ENCODE measurements at places on chromosomes 6 and 20.
A peak's percentile ranks its signal among the peaks of the same experiment; 100 is the strongest.

DNA sequence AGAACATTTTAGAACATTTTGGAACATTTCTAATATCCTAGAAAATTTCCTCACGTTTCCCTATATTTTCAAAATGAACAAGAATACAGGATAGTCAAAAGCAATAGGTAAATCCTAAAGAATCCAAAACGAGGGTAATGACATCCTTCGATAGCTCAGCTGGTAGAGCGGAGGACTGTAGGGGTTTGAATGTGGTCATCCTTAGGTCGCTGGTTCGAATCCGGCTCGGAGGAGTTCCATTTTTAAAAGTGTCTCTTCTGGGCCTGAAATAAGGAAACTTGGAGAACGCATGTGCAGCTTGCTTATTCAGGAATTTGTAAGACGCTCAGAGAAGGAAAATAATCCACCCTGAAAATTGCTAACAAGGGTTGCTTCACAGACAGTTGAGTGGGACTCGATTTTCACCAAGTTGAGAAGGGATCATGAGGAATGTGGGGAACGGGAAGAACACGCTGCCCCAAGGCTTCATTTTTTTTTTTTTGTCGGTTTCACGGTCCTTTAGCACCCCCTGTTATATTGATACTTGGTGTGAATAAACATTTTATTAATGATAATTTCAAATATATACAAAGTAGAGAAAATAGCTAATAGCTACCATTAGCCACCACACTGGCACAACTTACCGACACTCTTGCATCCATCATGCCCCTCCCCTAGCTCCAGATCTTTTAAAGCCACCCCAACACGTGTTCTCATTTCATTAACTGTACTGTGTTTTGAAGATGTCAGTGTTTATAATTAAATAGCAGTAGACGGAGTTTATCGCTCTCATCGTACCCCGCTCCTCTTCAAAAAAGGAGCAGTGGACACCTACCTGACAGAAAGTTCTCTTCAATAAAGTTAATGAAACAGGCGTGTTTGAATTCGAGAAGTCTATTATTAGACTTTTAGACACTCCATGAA, 1.8 kb upstream of the ABT1 start:
- no peak for DNase-seq

DNA sequence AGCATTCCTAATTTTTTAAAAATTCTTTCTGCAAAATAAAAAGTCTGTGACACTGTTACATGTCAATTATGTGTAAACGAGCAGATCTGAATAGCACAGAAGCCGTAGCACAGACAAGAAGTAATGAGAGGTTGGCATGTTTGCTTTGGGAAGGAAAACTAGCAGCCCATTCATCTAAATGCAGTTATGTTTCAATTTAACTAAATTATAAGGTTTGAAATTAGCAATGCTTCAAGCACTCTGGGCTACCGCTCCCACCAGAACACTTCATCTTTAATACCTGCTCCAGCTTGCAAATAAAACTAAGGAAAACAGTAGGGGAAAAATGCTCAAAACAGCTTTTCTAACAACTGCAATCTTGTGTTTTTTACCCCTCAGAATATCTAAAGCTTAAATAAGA, 73.9 kb downstream of the PTPRK start:
- DNase-seq, result no peak

GRCh38 chr6:64717281-64717680, 989.7 kb downstream of the EYS start:
- DNase-seq, result no peak

- DNase-seq, result no peak
These were observed 64.1 kb upstream of the DDR1 start for GRCh38 chr6:30820193-30820592.

GRCh38 chr6:8149350-8149749, 47.0 kb upstream of the EEF1E1 start:
- DNase-seq, result no peak

DNA sequence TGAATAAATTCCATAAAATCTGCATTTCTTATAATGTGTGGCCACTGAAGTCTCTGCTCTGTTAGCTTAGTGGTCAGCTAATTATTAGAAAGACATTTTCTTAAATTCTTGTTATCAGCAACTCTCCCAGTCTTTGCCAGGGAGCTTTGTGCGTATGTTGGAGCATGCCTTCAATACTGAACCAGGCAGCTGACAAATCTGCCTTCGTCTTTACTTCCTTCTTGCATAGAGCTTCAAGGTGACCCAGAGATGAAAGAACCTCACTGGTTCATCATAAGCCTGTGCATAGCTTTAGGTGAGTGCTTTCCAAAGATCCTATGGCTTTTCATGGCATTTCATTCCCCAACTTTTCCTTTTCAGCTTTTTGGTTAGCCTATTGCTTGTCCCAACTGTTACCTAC, 43.0 kb upstream of the NELFCD start:
- no peak for DNase-seq

DNA sequence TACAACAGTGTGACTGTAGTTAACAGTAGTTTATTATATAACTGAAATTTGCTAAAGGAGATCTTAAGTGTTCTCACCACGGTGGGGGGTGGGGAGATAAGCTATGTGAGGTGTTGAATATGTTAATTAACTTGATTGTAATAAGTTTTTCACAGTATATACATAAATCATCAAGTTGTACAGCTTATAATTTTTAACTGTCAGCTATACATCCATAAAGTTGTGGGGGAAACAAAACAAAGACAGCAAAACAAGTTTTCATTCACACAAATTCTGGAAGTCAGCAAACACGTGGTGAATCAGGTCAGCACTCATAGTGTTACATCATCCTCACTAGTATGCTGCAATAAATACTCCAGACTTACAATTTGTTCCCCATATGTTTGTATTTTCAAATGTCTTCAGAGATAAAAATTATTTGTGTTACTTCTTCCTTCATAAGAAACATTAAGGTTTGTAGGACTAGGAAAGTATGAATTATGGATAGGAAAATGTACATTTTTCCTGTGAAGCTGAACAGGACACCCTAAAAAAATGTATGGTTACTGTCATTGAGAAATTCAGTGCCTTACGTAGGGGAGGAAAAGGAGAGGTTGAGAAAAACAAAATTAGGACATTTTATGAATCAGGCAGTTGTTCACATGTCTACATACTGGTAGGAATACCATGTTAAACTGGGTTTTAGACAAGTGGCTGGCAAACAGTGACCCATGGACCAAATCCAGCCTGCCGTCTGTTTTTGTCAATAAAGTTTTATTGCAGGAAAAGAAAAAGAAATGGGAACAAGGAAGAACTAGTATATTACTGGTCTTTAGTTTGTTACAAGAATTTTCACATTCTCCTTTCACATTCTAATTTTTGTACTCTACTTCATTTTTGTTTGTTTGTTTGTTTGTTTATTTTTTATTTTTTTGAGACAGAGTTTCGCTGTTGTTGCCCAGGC, 6.0 kb downstream of the SUMO4 start:
- no peak for DNase-seq

- DNase-seq, result no peak
These were observed 24.5 kb downstream of the CLIC5 start for GRCh38 chr6:45991189-45991588.

GRCh38 chr20:6122873-6123648, at the start of gene FERMT1:
Gene FERMT1, minus strand, starts transcription at chr20:6123030. Its CDS starts 3,476 bp downstream, at chr20:6119554.
- no peak for DNase-seq

- no peak for DNase-seq
These were observed 34.6 kb upstream of the ADGRF1 start for GRCh38 chr6:47076422-47077344.

DNA sequence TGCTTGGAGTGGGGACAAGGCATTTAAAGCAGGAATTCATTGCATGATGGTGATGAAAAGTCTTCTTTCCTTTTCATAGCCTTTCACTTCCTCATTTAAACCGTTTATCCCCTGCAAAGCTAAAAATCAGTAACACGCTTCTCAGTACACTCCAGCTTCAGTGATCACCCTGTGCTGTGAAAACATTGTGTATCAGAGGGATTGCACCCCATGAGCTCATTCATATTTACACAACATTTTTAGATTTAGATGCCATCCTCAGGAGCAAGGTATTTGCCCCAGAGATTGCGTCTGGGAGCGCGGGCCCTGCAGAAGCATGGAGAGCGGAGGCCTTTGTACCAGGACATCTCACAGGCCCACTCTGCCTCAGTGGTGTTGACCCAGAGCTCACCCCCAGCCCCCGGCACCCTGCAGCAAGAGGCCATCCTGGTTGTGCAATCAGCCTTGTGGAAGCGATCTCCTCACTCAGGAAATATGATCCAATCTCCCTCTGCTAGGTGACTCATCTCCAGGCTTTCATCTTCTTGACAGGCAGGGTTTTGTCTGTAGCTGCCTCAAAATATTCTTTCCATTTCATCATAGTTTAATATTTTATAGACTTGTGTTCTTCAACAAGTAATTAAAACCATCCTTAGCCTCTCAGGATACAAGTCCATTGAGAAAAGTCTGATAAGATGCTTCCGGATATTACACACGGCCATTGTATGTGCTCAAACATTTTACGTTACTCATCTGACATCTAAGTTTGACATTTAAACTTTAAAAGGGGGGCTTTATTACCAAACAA, 38.9 kb upstream of the THBS2 start:
- no peak for DNase-seq

GRCh38 chr20:41599699-41600104, 18.5 kb downstream of the CHD6 start:
- DNase-seq, result no peak

DNA sequence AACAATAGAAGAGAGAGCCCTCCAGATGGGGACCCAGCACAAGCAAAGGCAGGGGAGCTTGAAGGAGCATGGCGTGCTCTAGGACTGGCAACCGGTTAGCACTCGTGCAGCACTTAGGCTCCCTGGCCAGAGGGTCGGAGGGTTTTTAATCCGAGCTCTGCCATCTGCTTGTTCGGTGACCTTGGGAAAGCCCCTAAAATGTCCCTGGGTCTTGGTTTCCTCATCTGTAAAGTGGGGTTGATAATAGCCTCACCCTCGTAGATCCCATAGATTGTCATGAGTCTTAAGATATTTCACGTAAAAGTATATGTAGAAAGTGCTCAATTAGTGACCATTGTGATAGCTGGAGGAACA, 16.6 kb upstream of the HCK start:
- DNase-seq, result no peak

DNA sequence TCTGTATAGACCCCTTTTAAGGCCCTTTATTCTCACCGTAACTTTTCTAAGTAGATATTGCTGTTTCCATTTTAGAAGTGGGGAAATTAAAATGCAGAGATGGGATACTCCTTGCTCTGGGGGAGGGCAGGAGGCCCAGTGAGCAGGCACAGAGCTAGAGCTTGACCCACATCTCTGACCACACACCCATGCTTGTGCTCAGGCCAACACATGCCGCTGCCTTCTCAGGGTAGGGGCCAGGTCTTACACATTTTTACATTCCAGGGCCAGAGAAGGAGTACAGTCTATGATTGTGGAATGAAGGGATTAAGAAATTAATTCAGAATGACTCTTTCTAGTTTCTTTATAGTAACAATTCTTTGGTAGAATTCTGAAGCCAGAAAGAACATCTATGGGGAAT, 104.8 kb downstream of the SOBP start:
- peak; percentile 62 for DNase-seq

DNA sequence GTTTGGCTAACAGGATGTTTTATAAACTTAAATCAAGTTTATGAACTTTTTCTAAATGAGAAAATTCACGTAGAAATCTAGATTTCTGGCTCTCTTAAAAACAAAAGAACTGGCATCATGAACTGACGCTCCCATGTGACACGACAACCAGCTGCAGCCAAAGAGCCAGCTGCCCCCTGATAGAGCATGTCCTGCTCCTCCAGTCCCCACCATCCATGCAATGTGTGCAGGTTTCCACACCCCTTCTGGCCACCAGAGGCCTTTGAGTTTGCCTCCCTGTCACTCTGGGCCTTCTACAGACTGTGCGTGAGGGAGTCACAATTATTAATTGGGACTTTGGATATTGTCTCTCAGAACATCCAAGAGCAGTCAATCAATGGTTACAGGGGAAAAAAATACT, 1.6 kb upstream of the GPLD1 start:
- no peak for DNase-seq

DNA sequence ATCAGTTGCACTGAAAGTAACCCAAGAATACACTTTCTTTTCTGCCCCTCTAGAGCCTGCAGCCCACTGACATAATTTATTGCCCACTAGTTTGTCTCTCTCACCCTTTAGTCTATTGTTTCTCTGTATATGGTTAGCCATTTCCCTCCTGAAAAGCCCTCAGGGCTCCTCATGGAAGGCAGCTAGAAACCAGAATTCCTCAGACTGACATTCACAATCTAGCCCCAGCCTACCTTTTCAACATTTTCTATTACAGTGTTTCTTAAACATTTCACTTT, 21.4 kb upstream of the PAQR8 start:
- DNase-seq, result no peak

DNA sequence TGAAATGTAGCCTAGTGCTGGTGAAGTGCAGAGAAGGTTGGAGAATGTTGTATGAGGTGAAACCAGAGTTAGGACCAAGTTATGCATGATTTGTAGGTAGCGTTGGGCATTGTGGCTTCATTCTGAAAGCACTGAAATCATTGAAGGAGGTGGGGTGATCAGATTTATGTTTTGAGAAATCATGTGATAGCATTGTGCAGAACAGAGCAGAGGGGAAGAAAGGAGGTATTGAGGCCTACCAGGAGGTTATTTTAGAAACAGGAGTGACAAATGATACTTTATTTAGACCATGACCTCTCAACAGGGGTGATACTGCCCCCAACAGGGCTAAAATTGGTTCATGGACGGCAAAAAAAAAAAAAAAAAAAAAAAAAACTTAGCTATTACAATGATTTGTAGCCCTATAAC, 15.6 kb upstream of the HMGN3 start:
- no peak for DNase-seq

- no peak for DNase-seq
These were observed 747 bp downstream of the GABRR1 start for GRCh38 chr6:89216411-89216810.

- DNase-seq, result no peak
These were observed 4.1 kb upstream of the TXLNB start for GRCh38 chr6:139295901-139296300.

GRCh38 chr20:57965441-57965840, 255.6 kb upstream of the PMEPA1 start:
- no peak for DNase-seq

DNA sequence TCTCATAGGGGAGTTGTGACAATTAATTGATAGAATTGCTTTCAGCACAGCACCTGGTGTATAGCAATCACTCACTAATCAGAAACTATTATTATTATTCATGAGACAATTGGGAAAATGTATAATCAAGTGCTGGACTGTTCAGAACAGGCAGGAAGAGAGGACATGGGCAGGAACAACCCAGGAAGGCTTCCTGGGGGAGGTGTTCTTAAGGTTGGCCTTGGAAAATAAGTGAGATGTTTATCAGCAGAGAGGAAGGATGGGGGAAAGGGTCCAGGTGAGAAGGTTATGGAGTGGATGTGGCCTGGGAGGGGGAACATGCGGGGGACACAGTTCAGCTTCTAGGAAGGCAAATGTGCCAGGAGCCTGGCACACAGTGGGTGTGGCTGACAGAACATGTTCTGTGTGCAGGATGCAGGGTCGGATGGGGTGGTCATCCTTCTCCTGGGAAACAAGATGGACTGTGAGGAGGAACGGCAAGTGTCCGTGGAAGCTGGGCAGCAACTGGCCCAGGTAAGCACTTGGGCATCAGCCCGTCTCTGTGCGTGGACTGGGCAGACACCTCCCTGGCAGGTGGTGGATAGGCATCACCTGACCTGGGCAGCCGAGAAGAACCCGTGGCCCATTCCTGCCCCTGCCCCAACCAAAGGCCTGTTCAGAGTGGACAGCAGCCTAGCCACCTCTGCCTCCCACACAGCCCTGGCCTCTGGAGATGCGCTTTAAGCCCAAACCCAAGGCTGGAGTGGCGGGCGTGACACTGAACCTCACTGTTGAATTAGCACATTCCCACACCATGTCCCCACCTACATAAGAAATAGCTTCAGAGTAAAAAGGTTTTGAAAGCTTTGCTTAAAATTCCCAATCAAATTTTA, 30.9 kb downstream of the RAB44 start:
- no peak for DNase-seq
